ENCODE measurements at places on chromosomes 16 and 17. TPM values are rescaled to one million over a fixed set of nuclear protein-coding genes. Genes with fewer than 3 reads are reported as not detected.

The FBXL19 gene
- total RNA-seq, result 13.8 TPM

GRCh38 chr17:50268743-50269275 is 5.5 kb upstream of the TMEM92 start:
- H3K27ac ChIP-seq, result peak overlapping the region; percentile 92
- no peaks in the 10 kb centered on the region for H3K27me3 ChIP-seq
- peaks cover 53% of the 10 kb centered on the region for H3K4me1 ChIP-seq
- no peaks in the 10 kb centered on the region for H3K36me3 ChIP-seq
- DNase-seq, result no peak

DNA sequence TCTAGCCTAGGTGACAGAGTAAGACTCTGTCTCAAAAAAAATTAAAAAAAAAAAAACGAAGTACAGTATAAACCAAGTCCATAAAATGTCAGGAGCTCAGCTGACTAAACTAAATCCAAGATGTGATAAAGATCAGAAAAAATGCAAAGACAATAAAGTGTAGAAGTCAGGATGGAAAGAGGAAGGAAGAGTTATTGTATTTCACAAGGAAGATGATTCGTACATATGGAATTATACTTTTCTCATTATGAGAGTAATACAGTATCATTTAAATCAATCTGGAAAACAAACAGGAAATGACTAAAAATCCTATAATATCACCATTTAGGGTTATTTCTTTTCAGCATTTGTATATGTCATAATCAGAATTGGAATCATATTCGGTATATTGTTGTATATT is 11.4 kb upstream of the APOH start:
- H3K27me3 ChIP-seq, result no peaks in the 10 kb centered on the region
- no peak overlapping the region for H3K27ac ChIP-seq
- no peaks in the 10 kb centered on the region for H3K36me3 ChIP-seq
- H3K4me1 ChIP-seq, result no peaks in the 10 kb centered on the region
- no peak overlapping the region for H3K4me3 ChIP-seq

DNA sequence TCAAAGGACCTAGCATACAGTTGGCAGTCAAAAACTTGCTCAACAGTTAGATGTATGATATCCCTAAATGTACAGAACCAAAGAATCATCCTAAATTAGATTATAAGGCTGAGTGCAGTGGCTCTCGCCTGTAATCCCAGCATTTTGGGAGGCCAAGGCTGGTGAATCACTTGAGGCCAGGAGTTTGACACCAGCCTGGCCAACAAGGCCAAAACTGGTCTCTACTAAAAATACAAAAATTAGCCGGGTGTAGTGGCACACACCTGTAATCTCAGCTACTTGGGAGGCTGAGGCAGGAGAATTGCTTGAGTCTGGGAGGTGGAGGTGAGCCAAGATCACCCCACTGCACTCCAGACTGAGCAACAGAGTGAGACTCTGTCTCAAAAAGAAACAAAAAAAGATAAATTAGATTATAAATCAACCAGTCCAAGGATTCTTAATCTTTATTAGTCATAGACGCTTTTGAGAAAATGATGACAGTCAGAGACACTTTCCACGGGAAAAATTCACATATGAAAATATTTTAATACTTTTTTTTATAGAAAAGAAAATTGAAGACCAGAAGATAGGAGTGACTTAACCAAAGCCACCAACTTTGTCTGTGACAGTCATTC is 77.6 kb downstream of the MMD start:
- DNase-seq, result no peak
- no peaks in the 10 kb centered on the region for H3K27me3 ChIP-seq
- H3K36me3 ChIP-seq, result no peaks in the 10 kb centered on the region
- H3K27ac ChIP-seq, result no peak overlapping the region
- H3K4me3 ChIP-seq, result no peak overlapping the region
- H3K4me1 ChIP-seq, result no peaks in the 10 kb centered on the region

- H3K4me1 ChIP-seq, result no peaks in the 10 kb centered on the region
- H3K36me3 ChIP-seq, result no peaks in the 10 kb centered on the region
- no peaks in the 10 kb centered on the region for H3K27me3 ChIP-seq
- no peak overlapping the region for H3K4me3 ChIP-seq
- no peak overlapping the region for H3K27ac ChIP-seq
- DNase-seq, result no peak
Measured at GRCh38 chr17:72778169-72779151, 314.0 kb downstream of the SLC39A11 start.

- no peak overlapping the region for H3K27ac ChIP-seq
- no peak for DNase-seq
- H3K4me1 ChIP-seq, result no peaks in the 10 kb centered on the region
- no peak overlapping the region for H3K4me3 ChIP-seq
- H3K36me3 ChIP-seq, result no peaks in the 10 kb centered on the region
Measured at GRCh38 chr16:53523971-53524548, 21.1 kb upstream of the AKTIP start.

GRCh38 chr17:62098623-62099231 is 33.6 kb upstream of the MED13 start:
- no peaks in the 10 kb centered on the region for H3K36me3 ChIP-seq
- H3K4me1 ChIP-seq, result no peaks in the 10 kb centered on the region
- H3K27me3 ChIP-seq, result no peaks in the 10 kb centered on the region
- no peak for DNase-seq
- no peak overlapping the region for H3K27ac ChIP-seq
- no peak overlapping the region for H3K4me3 ChIP-seq

DNA sequence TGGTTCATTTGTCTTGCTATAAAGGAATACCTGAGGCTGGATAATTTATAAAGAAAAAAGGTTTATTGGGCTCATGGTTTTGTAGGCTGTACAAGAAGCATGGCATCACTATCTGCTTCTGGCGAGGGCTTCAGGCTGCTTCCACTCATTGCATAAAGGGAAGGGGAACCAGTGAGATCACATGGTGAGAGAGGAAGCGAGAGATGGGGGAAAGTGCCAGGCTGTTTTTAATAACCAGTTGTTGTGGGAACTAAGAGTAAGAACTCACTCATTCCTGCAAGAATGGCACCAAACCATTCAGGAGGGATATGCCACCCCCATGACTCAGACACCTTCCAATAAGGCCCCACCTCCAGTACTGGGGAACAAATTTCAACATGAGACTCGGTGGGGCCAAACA is 24.3 kb downstream of the SPECC1 start:
- no peak for DNase-seq
- H3K27ac ChIP-seq, result no peak overlapping the region
- H3K36me3 ChIP-seq, result no peaks in the 10 kb centered on the region
- no peaks in the 10 kb centered on the region for H3K4me1 ChIP-seq

Measured in ovary (tissue), 10 donors.